ENCODE measurements at places on chromosomes 2 and 18.

DNA sequence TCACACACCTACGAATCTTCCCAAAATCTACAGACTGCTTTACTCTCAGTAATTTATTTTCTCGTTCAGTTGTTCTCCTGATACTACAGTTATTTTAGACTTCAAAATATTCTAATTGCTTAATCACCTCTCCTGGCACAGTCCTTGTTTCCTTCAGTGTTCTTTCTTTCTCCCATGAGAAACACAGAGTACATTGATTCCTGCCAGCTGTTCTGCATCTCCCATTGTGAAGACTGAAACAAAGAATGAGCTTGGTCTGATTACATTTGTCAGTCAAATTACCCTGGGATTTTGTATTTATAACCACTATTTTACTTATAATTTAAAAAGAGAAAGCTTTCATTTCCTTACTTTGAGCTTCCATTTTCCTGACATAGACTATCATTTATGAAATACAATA lies 63.9 kb upstream of the TANK start:
- DNase-seq: no peak

DNA sequence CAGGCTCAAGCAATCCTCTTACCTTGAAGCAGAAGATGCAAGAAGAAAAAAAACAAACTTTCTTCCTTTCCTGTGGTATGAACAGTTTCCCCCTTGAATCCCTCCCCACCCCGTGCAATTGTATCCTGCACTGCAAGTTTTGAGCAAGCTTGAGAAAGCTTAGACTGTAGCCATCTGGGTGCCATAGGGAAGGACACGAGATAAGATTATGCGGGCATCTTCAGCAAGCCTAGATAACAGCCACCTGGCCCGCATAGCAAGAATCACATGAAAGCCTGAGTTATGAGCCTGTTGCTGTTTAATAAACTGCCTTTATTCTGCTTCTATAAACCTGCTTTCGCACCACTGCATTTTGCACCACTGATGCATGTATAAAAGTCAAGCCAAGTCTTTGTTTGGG lies 27.3 kb upstream of the CDCA7 start:
- DNase-seq: no peak

GRCh38 chr2:75634945-75635344 lies 11.6 kb upstream of the MRPL19 start:
- no peak for DNase-seq

GRCh38 chr2:11118761-11119160 lies 36.5 kb upstream of the SLC66A3 start:
- no peak for DNase-seq

DNA sequence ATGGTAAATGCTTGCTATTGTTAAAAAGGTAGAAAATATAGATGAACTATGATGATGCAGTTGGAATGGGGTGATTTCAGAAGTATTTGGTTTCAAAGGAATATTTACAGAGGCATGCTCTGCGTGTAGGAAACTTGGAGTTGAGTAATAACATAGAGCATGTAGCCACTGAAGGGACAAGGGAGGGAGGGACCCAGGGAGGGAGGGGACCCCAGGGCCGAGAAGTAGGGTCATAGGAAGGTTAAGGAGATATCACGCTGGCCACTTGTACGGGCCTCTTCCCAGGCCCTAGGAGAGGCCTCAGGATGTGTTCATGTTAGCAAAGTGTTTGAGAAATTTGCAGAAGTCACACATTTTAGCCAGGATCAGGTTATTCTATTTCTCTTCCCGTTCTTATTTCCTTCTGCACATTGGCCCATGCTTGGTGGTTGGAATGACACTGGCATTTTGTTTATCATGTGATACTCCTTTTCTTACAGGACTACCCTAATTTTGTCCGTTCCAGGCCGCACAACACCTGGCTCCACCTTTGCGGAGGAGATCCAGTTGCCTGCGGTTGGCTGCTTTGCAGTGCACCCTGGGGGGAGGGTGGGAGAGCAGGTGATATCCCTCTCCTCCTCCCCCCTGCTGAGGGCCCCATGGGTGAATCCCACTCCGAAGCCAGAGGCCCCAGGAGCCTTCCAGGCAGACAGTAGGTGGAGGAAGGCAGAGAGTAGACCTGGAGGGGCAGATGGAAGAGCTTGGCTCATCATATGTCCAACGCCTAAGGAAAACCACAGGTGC lies 16.9 kb upstream of the ACKR3 start:
- DNase-seq: no peak

- no peak for DNase-seq
These were observed 141.7 kb downstream of the NDUFA10 start for GRCh38 chr2:239883326-239884050.

DNA sequence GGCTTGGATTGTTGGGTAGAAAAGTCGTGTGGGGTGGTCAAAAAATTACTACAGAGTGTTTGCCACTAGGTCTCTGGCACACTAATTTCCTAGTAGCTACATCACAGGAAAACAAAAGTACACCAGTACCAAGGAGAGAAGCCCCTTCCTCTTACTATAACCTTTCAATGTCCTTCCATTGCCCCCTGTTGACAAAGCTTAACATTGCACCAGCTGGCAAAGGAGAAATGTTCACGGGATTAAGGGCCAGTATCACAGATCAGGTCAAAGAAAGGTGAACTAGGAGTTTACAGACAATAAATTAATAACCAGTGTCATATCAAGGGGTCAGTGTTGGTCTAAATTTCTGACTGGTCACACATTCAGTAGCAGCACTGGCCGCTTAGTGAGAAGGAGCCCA lies 1139.6 kb upstream of the FAM98A start:
- no peak for DNase-seq

Measured in inflammatory macrophage (primary cell).